HS-27A (cell line): ENCODE measurements at places on chromosomes 3 and 15.

DNA sequence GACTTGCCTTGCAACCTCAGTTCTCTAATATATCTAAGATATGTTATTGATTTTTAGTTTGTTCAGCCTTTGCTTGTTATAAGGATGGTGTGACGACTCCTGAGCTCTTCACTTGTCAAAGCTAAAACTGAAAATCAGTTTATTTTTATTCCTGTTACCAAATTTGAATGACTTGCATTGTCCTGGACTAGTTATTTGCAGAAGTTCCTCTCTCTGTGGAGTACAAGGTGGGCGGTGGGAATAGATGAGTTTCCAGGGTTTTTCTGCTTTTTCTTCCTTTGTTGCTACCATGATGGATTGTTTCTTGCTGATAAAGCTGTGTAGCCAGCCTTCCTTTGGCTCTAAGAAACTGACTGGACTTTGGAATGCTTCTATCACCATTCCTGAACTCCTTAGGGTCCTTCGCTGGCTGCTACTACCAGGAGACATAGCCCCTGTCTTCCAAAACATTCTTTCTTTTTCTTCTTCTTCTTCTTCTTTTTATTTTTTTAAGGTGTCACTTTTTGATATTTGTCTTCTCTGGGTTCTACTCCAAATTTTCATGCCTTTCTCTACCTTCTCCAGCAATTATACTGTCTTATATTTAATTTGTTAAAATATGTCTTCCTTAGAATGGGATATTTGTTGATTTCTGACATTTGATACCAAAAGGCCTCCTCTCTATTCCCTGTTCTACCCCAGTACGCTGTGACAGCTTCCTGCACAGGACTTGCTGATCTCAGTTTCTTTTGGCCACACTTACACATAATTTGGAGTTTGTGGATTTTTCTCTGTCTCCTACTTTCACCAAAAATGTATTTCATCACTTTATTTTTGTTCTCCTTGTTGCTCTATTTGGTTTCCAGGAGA is 145.1 kb upstream of the THRB start:
- no peak for DNase-seq

GRCh38 chr3:183375337-183375736 is 53.1 kb downstream of the MCF2L2 start:
- no peak for DNase-seq

- DNase-seq = no peak
Observed at GRCh38 chr3:50450209-50450921, 53.1 kb downstream of the CACNA2D2 start.

GRCh38 chr15:90686435-90687218 is 30.5 kb upstream of the BLM start:
- DNase-seq = no peak

GRCh38 chr15:50065279-50065678 is 53.8 kb downstream of the ATP8B4 start:
- no peak for DNase-seq

DNA sequence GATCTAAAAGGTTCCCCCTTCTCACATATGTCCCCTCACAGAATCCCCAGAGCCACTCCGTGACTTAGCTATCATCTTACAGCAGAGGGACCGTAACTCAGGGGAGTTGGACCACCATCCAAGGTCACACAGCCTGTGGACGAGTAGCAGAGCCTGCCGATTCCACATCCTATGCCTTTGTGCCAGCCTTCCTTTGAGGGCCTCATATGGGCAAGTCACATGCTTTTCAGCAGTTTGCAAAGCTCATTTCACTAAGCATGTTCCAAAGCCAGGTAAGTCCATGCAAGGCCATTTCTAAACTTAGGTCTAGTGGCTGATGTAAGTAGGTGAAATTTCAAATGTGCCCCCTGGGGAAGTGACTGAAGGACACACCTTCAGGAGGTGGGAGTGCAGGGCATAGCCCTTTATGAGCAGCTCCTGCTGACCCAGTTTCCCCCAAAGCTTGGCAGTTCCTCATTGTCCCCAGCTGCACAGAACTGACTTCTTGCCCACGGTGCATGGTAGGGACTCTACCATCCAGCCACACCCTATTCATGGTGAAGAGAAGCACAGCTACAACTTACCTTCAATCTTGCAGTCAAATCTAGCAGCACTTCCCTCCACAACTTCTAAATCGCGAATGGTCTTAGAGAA is 33.3 kb upstream of the HACD2 start:
- no peak for DNase-seq

DNA sequence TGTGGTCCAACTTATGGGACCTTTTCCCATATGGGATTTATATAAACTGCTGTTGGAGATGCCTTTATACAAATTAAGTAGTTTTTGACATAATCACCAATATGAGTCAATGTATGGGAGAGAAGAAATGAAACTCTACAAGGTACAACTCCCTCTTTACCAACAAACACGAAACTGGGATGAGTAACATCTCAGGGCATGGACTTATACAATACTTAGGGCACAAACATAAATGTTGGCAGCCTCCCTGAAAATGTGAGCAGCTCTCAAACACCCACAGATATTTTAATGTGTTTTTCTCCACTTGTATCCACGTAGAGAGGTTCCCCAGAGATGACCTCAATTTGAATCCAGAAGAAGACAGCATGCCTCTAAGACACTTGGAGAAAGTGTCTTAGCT is 161.6 kb downstream of the MAGI1 start:
- no peak for DNase-seq

DNA sequence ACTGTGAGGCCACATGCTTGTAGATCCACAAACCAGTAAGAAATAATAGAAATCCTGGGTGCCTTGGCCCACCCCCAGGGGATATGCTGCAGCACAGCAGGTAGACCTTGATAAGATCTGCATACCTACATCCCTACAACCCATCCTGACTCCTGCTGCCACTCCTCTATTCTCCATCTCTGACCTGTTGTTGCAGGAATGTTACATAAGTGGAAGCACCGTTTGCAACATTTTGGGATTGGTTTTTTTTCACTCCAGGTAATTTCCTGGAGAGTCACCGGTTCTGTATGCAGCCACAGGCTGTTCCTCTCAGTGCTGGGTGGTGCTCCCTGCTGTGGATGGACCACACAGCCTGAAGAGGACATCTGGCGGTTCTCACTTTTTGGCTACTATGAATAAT is 16.1 kb upstream of the CSPG5 start:
- DNase-seq = no peak

DNA sequence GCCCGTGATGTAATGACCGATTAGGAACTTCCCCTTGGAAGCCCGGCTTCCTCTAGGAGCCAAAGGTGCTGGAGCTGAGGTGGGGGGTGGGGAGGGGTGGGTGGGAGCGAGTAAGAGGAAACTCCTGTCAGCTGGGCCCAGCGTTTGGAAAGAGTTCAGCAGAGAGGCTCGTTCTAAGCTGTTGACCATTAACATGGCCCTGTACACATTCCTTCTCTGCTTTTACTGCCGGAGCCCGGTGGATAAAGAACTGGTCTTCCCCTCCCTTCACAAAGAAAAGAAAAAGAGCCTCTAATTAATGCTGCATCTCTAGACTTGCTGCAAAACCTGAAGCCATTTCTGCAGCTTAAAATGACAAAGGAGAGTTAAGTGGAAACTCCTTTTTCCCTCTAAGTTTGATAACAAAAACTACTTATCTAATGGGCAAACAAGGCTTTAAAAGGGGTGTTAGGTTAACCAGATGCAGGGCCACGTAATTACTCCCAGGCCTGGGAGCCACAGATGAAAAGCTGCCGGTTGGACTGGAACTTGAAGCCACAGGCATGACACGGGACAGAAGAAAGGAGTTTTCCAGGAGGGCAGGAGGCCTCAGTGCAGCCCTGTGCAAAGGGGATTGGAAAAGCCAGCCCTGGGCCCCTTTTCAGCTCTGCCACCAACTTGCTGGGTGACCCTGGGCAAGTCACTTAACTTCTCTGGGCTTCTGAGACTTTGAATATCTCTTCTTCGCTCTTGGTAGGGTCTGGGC is 71.3 kb downstream of the SMAD6 start:
- no peak for DNase-seq
